ENCODE measurements at places on chromosomes 4 and X. TPM values are rescaled to one million over a fixed set of nuclear protein-coding genes. Genes with fewer than 3 reads are reported as not detected.
A peak's percentile ranks its signal among the peaks of the same experiment; 100 is the strongest.

DNA sequence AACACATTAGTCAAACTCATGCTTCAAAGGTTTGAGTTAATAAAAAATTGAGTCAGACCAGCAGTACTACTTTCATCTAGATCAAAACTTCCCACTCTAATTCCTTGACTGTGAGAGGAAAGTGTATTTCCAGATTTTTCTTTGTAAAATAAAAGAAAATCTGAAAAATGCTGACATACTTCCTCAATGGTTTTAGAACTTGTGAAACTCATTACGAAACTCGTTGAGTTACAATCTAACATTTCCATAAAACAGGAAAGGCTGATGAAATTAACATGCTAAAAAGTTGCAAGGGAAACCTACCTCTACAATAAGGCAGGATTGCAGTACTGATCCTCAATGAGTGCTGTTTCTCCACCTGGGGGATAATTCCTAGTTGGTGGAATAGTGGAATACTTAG is 217.8 kb upstream of the HCCS start:
- peak; percentile 41 for DNase-seq

- DNase-seq: no peak
Observed at GRCh38 chrX:130593911-130594310, 192.1 kb downstream of the RBMX2 start.

- no peak for DNase-seq
Observed at GRCh38 chr4:173777421-173777820, 247.4 kb upstream of the HAND2 start.

DNA sequence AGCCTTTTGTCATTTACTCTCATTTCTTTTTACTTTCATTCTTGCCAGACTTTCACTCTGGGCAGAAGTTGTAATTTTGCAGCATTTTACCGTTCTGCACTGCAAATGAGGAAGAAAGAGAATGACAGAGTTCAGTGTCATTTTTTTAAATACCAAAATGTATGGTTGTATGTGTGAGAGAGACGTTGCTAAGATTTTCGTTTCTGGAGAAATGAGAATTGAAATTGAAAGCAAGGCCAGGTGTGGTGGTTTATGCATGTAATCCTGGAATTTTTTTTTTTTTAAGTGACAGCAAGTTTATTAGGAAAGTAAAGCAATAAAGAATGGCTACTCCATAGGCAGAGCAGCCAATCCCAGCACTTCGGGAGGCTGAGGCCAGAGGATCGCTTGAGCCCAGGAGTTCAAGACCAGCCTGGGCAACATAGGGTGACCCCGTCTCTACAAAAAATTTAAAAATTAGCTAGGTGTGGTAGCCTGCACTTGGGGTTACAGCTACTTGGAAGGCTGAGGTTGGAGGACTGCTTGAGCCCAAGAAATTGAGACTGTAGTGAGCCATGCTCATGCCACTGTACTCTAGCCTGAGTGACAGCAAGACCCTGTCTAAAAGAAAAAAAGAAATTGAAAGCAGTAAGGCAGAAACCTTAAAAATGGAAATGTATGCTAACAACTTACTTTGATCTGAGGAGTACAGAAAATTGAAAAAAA is 12.9 kb downstream of the DCK start:
- DNase-seq: no peak

DNA sequence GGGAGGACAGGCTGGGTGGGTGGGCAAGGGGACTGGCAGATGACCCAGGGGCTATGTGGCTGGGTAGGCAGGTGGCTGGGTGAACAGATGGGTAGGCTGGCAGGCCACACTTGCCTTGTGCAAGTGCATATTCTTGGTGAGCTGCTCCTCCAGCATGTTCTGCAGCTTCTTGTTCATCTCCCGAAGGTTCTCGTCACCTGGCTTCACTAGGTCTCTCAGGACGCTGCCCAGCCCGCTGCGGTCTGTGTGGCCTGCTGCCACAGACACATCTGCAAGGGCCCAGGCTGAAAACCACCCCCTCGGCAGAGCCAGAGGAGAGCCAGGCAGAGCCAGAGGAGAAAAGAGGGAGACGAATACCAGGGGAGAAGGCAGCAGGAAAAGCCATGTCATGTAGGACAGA is 3.4 kb upstream of the KCND1 start:
- DNase-seq: no peak

DNA sequence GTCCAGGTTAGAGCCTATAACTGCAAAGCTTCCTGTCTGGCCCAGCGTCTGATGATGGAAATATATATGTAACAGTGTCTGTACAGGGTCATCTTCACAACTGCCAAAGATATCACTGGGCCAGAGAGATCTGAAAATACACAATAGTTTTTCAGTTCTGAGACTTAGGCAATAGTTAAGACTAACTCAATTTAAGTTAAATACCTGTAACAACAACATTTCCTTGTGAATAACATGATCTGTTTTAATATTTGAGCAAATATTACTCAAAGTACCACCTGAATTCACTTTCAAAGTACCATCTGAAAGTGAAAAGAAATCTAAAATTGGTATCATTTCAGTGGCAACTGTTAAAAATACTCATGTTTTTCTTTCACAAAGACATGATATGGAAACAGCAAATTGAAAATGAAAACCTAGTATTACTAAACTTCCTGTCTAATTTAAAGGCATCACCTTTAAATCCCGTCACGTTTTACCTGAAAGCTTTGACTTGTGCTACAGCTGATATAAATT is 9.6 kb downstream of the ZAR1 start:
- no peak for DNase-seq

- DNase-seq: peak; percentile 83
Observed at GRCh38 chr4:26032142-26032541, 118.1 kb downstream of the SMIM20 start.

GRCh38 chr4:77158487-77158861 is 1.5 kb downstream of the CCNG2 start:
- DNase-seq: peak; percentile 69

DNA sequence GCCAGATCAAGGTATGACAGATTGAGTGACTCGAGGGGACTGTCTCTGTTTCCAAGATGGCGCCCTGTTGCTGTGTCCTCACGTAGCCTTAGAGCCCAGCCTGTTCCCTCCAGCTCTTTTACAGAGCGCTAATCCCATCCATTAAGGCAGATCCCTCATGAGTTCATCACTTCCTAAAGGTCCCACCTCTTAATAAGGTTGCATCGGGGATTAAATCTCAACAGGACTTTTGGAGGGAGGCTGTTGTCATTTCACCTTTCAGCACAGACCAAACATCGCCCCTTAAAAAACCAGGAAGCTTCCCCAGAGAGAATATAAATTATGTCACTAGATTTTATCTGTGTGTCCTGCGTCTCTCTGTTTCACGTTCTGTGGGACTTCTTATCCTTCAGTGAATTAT is 32.6 kb upstream of the DHRSX start:
- DNase-seq: no peak

DNA sequence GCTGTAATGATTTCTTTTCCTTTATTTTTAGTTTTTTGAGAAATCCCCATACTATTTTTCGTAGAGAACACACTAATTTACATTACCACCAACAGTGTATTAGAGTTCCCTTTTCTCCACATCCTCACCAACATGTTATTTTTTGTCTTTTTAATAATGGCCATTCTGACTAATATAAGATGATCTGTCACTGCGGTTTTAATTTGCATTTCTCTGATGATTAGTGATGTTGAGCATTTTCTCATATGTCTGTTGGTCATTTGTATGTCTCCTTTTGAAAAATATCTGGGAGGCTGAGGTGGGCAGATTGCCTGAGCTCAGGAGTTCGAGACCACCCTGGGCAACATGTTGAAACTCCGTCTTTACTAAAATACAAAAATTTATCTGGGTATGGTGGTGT is 30.2 kb downstream of the SPINK2 start:
- DNase-seq: no peak

DNA sequence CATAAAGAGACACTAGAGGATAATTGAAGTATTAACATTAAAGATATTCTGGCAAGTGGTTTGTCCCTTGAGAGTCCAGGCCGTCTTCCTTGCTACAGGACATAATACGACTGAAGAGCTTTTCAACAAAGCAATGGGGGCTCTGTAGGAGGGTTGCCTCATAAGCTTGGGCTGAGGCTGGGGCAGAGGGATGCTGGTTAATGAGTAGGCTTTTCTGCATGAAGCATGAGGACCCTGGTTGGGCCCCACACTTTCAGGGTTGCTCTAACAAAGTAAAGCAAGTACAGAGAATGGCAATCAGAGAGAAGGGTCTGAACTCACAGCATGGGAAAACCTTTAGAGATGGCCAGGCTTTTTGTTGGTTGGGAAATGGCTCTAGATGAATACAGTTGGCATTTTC is 281.3 kb downstream of the IDS start:
- DNase-seq: no peak

DNA sequence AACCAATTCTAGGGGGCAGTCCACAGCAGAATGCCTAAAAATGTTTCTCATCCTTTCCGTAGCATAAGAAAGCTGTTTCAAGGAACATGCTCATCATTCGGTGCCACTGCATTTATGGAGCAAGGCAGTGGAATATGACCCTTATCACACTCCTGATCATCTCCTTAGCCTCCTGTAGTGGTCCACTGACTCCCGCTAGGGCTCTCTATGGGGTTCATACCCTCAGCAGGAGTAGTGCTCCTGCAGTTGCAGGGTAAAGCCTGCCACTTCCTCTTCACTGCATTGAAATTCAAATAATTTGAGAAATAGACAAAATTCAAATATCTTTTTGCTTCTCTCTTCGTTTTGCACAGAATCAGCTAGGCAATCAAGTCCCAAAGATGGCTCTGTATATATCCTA is 107.0 kb downstream of the NDST3 start:
- DNase-seq: no peak

- DNase-seq: no peak
Observed at GRCh38 chr4:67701517-67701850, 529 bp upstream of the UBA6 start.

Gene SPIN4
- 5.8 TPM for total RNA-seq

Gene FHL1
- total RNA-seq: 57.5 TPM

Gene OPRPN
- not detected for total RNA-seq

Gene SPIN2A
- total RNA-seq: not detected

Gene TSC22D3
- 49.0 TPM for total RNA-seq

Gene BANK1
- total RNA-seq: not detected

Gene SPOCK3
- total RNA-seq: not detected

Gene SPATA4
- not detected for total RNA-seq

Gene CCSER1
- not detected for total RNA-seq
